ENCODE measurements at places on chromosomes 4 and X.

DNA sequence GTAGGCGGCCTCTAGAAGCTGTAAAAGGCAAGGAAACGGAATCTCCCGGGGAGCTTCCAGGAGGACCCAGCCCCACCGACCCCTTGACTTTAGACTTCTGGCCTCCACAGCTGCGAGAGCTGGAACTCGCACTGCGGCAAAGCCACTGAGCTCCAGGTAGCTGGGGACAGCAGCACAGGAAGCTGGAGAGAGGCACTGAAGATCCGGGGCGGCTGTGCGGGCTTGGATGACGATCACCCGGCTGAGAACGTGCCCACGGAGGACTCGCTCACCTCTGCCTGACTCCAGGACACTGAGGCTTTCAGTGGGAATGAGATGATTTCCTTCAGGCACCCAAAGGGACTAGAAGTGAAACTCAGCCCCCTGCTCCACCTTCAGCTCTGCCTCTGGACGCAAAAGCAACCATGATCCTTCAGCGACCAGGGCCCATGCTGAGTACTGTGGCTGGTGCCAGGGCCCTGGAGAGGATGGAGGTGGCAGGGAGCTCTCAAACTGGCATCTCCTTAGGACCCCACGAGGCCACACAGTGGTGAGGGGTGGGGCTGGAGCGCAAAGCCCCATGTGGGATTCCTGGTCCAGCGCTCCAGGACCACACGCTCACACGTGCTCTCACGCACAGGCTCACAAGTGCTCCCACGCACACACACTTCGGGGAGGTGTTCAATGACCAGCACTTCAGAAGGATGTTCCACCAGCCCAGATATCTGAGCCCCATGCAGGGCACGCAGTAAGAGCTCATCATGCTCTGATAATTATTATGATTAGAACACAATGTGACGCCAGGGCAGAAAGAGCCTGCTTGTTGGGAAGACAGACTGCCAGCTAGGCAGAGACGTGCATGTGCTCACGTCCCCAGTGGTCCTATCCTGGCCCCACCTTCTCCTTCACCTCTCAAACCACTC is 47.2 kb downstream of the ADRA2C start:
- no peak for DNase-seq

DNA sequence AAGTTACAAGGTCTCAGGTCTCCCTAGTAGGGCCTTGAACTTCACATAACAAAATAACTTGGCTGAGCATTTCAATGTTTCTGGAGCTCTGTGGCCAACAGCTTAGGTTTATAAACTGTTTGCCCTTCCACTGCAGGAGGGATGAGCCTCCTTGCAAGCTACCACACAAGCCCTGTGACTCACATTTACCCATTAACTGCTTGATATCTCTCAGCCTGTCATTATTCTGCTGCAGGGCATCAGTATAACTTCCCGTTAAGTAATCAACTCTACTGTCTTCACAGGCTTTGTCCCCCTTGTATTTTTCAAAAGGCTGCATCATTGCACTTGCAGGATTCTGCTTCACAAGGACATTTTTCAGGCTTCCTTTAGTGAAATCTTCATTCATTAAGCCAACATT is 151.7 kb upstream of the CXCL13 start:
- no peak for DNase-seq

- DNase-seq = no peak
Measured at GRCh38 chr4:10734697-10735096, 50.1 kb upstream of the CLNK start.

DNA sequence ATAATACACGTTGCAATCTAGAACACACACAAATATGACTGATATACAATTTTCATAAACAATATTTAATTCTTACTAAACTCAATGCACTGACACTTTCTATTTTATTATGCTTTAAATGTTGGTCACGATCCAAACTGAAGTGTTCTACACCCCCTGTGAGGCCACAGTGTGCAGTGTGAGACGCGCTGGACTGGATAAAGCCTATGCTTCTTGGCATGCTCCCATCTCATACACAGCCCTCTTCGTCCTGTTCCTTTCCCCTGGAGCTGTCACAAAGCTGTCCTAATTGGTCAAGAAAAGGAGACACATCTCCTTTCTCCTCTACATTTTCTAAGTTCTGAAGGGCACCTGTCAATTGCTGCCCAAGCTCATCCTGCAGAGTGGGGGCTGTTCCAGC is 72.0 kb downstream of the SCD5 start:
- no peak for DNase-seq

GRCh38 chrX:130120321-130120731 is 10.0 kb upstream of the ELF4 start:
- no peak for DNase-seq

DNA sequence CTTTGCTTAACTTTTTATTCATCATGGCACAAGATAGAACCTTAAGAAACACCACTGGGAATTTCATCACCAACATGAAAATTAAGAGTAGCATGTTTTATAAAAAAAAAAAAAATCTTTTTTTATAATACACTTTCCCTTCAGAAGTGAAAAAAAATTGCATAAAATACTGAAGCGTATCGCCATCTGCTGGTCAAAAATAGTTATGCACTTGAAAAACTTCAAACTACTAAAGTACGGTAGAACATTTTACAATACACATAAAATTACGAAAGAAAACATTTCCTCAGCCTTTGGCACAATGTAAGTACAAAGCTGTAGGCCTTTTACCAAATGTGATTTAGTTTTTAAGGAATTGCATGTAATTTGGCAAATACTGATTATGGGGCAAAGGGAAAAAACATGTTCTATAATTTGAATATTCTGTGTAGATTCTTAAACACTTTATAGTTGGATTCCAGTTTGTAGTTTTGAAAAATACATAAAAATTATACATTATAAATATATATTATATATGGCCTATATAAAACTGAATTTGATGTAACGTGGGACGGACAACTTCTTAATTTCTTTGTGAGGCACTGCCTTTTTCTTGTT is 26.5 kb downstream of the HCCS start:
- no peak for DNase-seq

DNA sequence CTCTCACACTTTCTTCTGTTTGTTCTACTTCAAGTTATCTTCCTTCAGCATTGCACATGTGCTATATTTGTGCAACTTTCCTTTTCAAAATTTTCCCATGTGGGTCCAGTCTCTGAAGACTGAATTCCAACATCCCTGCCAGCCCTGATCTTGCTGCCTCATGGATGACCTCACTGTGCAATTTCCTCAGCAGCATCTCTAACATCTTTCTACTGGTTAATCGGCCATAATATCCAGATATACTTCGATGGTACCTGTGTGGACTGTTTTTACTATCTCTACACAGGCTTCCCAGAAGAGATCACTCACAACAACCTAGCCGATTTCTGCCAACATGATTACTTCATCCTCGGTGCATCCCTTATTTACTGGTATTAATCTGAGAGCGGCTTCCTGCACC is 41.5 kb downstream of the GPM6A start:
- DNase-seq = no peak

- no peak for DNase-seq
Measured at GRCh38 chrX:41542135-41542534, 95.0 kb downstream of the NYX start.

DNA sequence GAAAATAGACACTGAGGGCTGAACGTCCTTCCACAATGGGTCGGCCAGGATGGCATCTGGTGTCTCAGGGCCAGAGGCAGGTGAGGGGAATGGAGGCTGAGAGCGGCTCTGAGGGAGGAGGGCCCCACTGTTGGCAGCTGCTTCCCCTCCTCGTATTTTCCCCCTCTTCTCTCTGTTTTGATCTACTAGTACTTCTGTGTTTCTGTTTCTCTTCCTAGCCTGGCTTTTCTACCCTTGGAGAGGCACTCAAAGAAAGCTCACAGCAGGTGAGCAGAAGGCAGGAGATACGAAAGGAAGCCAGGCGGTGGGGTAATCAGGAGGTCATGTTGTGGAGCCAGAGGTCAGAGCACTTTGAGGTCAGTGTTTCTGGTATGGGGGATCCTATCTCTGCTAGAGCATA is 151.8 kb upstream of the GATB start:
- DNase-seq = no peak

DNA sequence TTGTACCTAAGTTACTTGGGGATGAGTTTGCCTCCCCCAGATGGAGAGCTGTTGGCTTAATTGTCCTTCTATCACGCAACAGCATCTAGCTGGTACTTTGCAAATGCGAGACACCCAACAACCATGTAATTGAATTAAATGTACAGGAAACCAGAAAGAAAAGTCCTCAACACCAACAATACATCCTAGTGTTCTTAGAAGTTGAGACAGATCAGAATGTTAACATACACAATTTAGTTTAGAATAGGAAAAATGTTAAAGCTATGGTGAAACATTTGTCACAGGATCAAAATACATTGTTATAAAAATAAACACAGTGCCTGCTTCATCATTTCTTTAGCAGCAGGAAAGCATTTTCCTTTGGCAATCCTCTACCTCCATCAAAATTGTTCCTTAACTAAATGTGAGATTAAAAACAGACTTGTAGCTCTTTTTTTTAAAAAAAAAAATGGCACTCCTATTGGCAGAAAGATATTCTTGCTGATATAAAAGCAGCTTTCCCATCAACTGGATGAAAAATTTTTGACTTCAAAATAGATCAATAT is 163.1 kb upstream of the MID1 start:
- DNase-seq = no peak

- no peak for DNase-seq
Measured at GRCh38 chr4:71049395-71049794, 55.9 kb downstream of the DCK start.

DNA sequence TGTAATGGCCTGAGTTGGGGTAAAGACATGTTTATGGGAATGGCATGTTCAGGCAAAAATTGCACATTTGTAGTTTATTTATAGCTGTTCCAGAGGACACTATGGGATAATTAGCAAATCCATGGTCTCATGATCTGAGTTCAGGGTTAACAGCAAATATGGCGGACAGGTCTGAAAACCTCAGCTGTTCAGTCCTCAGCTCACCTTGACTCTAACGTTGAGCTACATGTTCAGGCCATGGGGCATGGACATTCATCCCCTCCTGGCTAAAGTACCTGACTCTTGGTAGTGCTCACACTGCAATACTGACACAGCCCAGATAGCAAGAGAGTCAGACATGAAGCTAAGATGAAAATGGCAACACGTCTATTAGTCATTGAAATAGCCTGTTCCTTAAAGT is 161.6 kb upstream of the GPC4 start:
- DNase-seq = no peak

GRCh38 chr4:141724646-141725045 is 88.3 kb downstream of the IL15 start:
- DNase-seq = no peak

- DNase-seq = no peak
Measured at GRCh38 chrX:129632443-129632842, 22.3 kb downstream of the APLN start.

All from head of caudate nucleus (tissue), 42 donors.